ENCODE measurements at places on chromosomes 16 and 17.

GRCh38 chr16:84600343-84601229 lies 17.3 kb downstream of the COTL1 start:
- no peak for DNase-seq

DNA sequence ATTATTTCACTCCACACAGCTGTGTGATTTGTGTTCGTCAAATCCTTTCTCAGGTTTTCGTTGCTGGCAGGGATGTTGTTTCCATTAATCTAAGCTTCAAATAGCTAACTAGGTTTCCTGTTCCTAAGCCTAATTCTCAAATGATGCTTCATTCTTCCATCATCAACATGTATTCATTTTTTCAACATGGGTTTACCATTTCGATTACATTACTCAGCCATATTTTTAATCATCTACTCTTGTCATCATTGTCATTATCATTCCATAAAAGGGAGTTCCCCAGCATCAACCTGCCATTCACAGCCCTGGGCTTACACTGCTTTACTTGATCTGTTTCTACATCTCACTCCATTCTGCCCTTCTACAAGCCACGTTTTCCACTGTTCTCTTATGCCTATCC lies 33.3 kb upstream of the ANKFN1 start:
- no peak for DNase-seq

GRCh38 chr16:5922686-5923085 lies 825.1 kb upstream of the EEF2KMT start:
- DNase-seq, result no peak

DNA sequence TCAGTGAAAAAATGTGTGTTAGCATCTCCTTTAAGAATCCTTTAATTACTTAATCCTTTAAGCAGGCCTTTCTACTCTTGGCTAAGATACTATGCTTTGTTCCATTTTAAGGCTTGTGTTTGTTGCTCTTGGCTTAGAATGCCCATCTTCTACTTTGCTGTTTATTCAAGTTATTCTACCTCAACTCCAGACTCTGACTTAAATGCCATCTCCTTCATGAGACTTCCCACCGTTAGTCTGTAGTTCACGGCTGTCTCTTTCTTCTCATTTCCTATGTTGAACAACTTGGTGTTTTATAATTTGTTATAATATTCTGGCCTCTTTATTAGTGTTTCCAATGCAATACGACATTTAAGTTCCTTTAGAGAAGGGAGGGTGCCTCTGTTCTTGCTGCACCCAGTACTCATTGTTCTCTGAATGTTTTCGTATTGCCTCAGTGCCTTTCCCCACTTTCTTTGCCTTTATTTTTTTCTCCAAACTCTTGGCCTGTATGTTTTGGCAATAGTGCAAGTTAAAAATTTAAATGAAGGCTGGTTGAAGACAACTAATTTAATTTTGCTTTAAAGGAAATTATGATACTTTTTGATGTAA lies 6.1 kb upstream of the KRT10 start:
- no peak for DNase-seq

DNA sequence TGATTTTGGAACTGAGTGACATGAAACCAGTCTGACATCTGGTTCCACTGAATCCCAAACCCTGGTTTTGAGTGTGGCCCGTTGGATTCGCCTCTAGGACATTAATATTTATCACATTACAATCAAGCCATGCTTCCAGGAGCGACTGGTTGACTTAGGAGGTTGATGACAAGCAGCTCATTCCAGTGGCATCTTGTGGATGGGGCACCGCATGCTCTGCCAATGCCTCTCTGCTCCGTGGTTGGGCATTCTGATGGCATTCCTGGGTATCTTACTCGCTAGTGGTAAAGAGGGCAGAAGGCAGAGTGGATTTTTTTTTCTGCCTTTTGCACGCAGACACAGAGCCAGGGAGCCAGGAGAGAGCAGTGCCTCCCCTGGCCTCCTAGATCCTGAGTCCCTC lies 31.4 kb downstream of the CACNG4 start:
- DNase-seq, result no peak

GRCh38 chr16:30659507-30660423 lies 1.5 kb downstream of the FBRS start:
- peak; percentile 13 for DNase-seq

- DNase-seq, result no peak
Measured at GRCh38 chr16:85825326-85825725, 25.8 kb downstream of the COX4I1 start.

DNA sequence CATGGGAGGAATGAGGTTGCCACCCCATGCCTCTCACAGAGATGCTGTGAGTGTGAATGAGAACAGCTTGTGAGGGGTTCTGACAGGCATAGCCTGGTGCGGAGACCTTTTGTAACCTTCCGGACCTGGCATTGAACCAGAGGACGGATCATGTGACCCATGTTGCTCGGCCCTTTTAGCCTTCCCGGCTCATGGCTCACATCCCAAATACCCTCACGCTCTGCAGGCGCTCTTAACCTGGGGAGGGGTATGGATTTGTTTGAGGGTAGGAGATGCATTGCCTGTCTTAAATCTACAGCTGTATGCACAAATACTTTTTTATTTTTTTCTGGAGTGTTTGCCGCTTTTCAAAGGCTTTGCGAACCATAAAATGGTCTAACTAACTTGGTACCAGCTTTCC lies 102.4 kb upstream of the CRHR1 start:
- no peak for DNase-seq

DNA sequence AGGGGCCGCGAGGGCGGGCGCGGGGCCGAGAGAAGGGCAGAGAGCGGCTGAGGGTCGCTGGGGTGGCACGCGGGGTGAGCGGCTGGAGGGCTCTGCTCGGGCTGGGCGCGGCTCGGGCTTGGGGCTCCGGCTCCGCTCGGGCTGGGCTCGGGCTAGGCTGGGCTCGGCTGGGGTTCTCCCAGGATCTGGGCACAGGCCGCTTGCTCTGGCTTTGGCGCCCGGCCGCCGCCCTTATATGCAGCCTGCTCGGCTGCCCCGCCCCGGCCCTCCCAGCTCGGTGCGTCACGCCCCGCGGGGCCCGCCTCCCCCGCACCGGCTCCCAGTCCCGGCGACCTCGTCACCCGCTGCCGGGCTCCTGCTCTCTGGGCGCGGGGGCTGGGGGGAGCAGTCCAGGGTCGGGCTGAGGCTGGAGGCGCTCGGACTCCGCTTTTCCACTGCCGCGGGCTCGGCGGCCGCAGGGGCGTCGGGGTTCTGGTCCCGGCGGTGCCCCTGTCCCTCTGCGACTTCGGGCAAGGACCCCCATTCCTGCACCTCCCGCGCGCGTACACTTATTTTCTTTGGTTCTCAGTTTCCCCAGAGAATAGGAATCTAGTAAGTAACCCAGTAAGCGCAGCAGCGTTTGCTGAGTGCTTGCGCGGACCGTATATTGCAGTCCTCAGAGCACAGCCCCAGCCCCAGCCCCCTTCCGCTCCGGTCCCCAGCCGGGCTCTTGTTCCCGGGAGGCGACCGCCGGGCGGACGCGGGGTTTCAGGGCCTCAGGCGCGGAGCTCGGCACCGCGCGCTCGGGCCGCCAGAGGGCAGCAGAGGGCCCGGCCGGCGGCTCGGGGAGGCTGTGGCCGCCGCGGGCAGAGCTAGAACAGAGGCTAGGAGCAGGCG lies at the start of gene RASD1:
Gene RASD1, minus strand, starts transcription at position 207 of the 876 bp plus-strand sequence. CDS start 214 bp downstream, outside the sequence.
- DNase-seq, result peak; percentile 52

DNA sequence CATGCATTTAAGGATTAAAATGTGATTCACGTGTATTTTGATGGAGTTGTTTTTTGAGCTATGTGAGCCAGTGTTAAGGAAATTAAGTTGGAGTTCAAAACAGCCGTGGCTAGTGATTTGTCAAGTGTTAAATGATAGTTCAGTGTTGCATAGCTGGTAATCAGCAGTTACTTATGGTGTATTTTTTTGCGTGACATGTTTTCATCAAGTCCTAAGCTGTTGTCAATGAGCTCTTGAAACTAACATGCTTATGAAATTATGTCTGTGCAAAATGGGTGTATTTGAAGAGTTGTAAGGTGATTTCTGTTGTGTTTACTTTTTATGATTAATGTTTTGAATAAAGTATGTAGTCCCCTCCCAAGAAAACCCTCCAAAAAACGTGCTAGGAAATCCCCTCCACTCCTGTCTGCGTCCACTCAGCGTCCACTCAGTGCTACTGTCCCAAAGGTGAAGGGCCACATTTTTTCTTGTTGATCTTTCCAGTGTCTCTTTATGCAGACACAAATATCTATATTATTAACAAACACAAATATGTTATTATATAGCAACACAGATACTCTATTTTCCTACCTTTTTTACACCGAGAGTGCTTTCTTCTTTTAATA lies 30.0 kb downstream of the USP10 start:
- DNase-seq, result no peak

GRCh38 chr17:512926-513325 lies 160.3 kb upstream of the RPH3AL start:
- DNase-seq, result no peak

DNA sequence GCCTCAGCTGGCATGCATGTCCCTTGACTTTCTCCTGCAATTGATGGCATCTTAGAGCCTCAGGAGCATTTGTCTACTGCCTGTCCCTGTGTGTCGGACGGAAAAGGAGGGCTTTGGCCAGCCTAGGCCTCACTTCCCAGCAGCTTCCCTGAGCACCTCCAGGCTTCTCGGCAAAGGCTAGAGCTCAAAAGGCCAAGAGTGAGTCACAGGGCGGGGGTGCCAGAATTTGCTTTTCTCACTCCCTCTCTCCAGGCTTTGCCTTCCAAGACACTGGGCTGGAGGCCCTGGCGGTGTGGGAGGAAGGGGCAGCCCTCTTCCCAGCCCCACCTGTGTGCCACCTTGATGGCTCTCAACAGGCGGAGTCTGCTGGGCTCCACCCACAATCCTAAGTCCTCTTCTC lies 107.3 kb upstream of the MAF start:
- no peak for DNase-seq

- no peak for DNase-seq
Measured at GRCh38 chr16:87851601-87852000, 17.7 kb downstream of the SLC7A5 start.

GRCh38 chr16:47734987-47735594 lies 274.0 kb downstream of the PHKB start:
- no peak for DNase-seq

DNA sequence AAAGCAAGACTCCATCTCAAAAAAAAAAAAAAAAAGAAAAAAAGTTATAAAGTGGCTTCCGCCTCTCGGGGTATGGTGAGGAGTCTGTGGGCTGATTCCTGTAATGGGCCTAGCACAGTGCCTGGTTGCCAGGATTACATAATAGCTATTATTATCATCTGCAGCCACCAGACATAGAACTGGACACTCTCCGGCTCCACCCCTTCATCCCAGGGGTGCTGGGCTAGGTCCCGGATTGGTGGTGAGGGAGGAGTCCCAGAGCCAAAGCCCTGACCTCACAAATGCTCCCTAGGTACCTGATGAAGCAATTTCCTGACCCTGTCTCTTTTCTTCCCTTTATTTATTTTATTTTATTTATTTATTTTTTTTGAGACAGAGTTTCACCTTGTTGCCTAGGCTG lies 11.6 kb upstream of the ADGRG1 start:
- no peak for DNase-seq

- DNase-seq, result peak; percentile 80
Measured at GRCh38 chr17:35433075-35433894, 985 bp upstream of the SLFN12 start.

GRCh38 chr16:69476920-69477443 lies 52.6 kb downstream of the CYB5B start:
- no peak for DNase-seq

DNA sequence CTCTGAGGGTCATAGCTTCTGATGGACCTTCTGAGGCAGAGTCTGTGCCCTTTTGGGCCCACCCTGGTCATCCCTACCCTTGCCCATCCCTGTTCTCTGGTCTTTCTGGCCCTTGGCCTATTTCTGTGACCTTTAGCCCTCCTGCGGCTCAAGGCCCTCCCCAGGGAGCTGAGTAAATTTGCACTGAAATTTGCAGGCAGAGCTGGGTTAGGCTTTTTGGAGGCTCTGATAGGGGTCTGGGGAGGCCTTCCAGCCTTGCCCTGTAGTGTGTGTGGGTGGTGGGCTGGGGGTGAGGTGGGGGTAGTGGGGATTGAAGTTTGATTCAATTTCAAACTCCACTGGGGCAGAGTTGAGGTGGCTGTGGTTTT lies 17.8 kb downstream of the RARA start:
- no peak for DNase-seq

GRCh38 chr16:10640934-10641333 lies 53.8 kb downstream of the TEKT5 start:
- no peak for DNase-seq

- DNase-seq, result no peak
Measured at GRCh38 chr16:84153660-84154214, 8.6 kb downstream of the DNAAF1 start.

GRCh38 chr17:20925091-20925490 lies 117.7 kb downstream of the USP22 start:
- DNase-seq, result no peak

- DNase-seq, result no peak
Measured at GRCh38 chr16:76612497-76612896, 335.3 kb downstream of the CNTNAP4 start.

- no peak for DNase-seq
Measured at GRCh38 chr16:84765616-84766580, 53.9 kb upstream of the CRISPLD2 start.

- DNase-seq, result peak; percentile 63
Measured at GRCh38 chr16:87560428-87561199, 41.7 kb upstream of the JPH3 start.

GRCh38 chr16:85425074-85425662 lies 188.0 kb upstream of the GSE1 start:
- no peak for DNase-seq

- DNase-seq, result no peak
Measured at GRCh38 chr17:32319548-32319905, 22.4 kb downstream of the C17orf75 start.

GRCh38 chr17:72812823-72813222 lies 279.7 kb downstream of the SLC39A11 start:
- no peak for DNase-seq

GRCh38 chr16:84949772-84950436 lies 61.4 kb downstream of the ZDHHC7 start:
- DNase-seq, result no peak

GRCh38 chr16:84262031-84262430 lies 22.2 kb upstream of the KCNG4 start:
- DNase-seq, result no peak

DNA sequence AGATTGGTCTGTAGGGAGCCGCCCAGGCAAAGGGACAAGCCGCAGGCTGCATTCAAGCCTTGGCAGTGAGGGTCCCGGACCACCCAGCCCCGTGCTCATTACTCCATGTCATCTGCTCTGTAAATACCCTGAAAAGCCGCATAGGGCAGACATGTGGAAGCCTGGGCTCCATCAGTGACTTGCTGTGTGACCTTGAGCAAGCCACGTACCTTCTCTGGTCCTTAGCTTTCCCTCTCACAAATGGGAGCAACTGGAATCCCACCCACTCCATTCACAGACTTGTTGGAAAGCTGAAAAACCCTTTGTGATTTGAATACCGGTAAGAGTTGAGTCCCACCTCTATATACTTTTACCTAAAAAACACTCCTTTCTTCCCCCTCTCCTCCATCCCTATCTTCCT lies 11.9 kb downstream of the CAMKK1 start:
- no peak for DNase-seq

DNA sequence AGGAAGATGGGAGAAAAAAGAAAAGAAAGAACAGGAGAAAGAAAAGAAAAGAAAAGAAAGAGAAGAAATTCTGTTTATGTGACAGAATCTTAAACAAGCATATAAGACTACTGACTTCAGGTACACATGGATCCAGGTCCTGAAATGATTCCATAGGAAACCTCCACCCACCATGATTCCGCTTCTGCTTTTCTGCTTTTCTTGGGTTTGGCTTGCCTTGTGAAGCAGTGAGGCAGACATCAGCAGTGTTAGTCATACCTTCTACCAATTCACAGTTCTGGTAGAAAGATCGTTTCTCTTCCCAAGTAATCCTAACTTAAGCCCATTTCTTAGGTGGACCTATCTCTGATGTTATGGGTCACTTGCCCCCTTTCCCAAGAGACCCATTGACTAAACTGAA lies 660.1 kb upstream of the RBFOX1 start:
- DNase-seq, result no peak

Measured in NT2/D1 (cell line).